Fibroblast of villous mesenchyme (primary cell): ENCODE measurements at places on chromosomes 2 and 18. TPM values are rescaled to one million over a fixed set of nuclear protein-coding genes. Genes with fewer than 3 reads are reported as not detected.

DNA sequence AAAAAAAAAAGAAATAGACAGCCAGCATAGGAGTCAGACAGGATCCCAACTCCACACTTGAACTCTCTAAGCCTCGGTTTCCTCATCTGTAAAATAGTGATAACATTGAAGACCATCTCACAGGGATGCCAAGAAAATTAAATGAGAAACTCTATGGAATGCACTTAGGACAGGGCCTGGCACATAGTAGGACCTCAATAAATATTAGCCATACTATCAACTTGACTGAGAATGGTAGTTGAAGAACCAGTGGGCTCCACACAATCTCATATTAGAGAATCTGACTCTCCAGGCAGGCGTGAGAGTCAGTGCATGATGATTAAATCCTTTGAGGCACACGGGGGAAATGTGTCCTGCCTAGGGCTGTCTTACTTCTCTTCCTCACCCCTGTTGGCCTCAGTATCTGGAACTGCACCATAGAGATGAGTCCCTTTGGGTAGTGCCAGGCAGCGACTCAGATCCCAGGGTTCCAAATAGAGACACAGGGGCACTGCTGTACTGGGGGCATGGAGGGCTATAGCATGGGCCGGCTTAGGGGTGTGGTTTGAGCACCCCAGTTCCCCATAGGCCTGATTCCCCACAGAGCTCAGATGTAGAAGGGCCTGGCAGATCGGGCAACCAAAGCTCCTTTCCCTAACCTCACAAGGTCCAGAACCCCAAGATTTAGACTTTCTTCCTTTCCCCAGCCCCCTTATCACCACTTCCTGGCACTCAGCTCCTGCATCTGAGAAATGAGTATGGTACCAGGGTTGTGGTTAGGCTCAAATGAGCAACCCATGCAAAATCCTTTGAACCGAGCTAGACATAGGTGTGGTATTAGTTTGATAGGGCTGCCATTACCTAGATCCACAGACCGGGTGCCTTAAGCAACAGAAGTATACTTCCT, 51.3 kb upstream of the CAB39 start:
- no peak for DNase-seq

Gene MARCO
- total RNA-seq = not detected in 2 replicates

DNA sequence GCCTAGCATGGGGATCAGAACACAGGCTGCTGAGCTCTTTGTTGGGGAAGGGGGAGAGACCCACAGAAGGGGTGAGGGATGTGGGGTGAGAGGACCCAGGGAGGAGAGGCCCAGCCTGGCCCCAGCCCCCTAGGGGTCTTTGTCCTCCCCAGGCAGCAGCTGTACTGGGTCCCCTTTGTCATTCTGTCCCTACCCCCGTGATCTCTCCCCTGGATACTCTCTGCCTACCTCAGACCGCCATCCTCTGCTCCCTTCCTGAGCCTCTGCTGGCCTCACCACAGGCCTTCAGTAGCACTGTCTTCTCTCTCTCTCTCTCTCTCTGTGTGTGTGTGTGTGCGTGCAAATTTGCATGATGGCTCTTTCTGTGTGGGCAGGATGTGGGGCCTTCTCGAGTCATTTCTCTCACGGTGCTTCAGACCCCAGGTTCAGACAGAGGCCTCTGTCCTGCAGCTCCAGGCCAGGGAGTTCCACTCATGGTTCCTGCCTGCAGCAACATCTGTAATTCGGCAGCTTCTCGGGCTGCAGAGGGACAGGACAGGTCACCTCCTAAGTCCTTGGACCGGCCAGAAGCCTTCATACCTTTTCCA, 1.4 kb downstream of the PSD4 start:
- DNase-seq = no peak

- peak; percentile 51 for DNase-seq
These were observed 42.1 kb upstream of the SIGLEC15 start for GRCh38 chr18:45783097-45784075.

DNA sequence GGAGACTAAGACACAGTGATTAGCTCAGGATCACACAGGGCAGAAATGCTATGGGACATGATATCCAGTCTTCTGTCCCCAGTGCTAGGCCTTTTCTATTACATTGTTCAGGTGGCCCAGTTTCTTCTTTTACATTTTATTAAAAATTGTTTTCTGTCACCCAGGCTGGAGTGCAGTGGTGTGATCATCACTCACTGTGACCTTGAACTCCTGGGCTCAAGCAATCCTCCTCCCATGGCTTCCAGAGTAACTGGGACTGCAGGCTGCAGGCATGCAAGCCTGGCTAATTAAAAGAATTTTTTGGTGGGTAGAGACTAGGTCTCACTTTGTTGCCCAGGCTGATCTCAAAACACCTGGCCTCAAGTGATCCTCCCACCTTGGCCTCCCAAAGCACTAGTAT, 15.4 kb downstream of the PDK1 start:
- DNase-seq = no peak
